GM12864 (cell line): ENCODE measurements at places on chromosomes 5 and 9.

- no peak for DNase-seq
These were observed 1.6 kb downstream of the FER start for GRCh38 chr5:108749128-108749861.

- no peak for DNase-seq
These were observed 17.6 kb downstream of the RGMB start for GRCh38 chr5:98791001-98791519.

- DNase-seq: no peak
These were observed 29.5 kb downstream of the ABL1 start for GRCh38 chr9:130864541-130864940.

DNA sequence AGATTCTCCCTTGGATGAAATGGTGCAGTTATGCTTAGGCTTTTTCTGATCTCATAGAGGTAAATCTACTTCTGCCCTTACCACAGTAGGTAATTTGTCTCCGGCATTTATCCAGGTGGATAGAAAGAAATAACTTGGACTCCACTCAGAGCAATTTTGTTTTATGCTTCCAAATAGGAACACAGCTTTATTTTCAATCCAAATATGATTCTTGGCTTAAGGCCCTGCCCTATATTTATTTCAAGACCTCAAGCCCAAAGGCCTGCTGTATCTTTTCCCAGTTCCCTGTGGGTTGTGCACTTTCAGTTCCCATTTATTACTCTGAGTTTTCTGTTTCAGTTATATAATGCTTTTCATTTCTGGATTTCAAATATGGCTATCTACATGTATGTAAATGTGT, 274.2 kb upstream of the SMC2 start:
- DNase-seq: no peak

DNA sequence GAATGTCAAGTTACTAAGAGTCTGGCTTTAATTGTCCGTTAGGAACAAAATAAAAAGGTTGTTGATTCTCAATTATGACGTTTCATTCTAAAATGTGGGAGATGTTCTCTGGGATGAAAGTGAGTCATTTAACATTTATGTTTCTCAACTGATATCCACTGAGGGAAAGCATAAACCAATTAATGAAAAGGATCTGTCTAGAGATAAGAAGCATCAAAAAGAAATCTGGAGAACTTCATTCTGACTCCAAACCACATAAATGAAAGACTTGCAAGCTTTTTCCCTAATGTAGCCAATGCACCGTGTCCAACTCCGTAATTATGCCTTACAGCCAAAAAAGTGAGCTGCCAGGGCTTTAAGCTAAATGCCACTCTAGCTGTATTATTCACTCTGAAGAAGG, 654.2 kb downstream of the TLE1 start:
- no peak for DNase-seq

DNA sequence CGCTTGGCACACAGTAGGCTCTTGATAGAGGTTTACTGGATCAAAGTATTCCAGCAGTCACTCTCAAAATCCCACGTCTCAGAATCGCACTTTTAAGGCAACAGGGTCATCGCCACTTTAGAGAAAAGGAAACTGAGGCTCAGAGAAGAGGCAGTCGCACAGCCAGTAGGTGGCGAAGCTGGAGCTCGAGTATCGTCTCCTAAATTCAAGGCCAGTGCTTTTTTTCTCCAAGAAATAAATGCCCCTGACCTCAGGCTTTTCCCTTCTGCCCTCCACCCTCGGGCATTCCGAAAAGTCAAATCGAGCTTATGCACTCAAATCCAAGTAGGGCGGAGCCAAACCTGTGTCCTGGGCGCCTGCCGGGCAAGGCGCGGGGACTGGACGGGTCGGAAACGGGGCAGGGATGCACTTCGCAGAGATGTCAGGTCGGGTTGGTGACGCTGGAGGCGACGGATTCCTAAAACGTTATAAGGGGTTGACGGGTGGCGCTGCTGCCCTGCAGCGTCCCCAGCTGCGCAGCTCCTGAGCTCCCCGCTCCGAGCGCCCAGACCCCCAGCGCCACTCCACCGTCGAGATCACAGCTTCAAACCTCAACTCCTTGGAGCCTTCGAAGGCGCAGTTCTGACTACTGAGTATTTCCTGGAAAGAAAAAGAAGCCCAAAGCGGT, 4.7 kb upstream of the FOXB2 start:
- DNase-seq: no peak

- DNase-seq: no peak
These were observed 199.1 kb downstream of the NNT start for GRCh38 chr5:43802119-43802518.

GRCh38 chr5:75622564-75622963, 11.3 kb downstream of the ANKDD1B start:
- no peak for DNase-seq

GRCh38 chr5:114412510-114413171, 50.8 kb downstream of the KCNN2 start:
- no peak for DNase-seq
